ENCODE measurements at places on chromosomes 5 and 9.

- no peak for DNase-seq
Observed at GRCh38 chr5:72152545-72152944, 45.3 kb downstream of the MAP1B start.

DNA sequence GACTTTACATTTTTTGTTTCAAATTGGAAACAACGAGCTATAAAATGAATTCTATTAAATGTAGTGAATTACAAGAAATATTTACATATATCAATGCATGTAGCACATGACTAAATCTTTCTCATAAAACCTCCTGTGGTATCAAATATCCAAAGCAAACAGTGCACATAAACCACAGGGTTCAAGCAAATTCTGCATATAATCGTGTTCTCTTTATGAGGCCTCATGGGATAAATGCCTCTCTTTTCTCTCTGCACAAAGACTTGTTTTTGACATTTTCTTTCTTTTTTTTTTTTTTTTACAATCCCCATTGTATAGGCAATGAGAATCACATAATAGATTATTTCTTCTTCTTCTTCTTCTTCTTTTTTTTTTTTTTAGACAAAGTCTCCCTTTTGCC lies 1117.2 kb upstream of the DMAC1 start:
- DNase-seq, result no peak

- no peak for DNase-seq
Observed at GRCh38 chr9:136140966-136141365, 22.3 kb upstream of the TMEM250 start.

GRCh38 chr9:33157960-33158842 lies 8.9 kb downstream of the B4GALT1 start:
- DNase-seq, result no peak

DNA sequence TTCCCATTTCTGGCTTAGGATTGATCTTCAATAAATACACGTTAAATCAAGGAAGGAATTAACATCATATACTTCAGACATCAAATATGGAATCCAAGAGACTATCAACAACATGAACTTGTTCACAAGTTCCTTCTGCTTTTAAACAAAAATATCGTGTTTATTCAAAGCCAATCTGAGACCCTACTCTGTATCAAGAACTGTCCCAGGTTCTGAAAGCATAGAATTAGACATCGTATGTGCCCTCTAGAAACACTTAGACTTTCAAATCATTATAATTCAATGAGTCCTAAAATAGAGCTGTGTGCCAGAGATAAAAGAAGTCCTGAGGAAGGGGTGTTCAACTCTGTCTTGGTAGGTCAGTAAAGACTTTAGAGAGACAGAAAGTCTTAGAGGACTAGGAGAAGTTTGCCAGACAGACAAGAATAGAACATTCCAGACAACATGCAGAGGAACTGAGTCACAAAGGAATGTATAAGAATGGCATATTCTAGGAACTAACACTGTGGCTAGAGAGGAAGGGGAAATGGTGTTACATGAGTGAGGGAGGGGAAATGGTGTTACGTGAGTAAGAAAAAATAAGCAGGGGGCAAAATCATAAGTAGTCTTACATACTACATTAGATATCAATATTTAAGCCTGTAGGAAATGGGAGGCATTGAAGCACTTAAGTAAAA lies 2.9 kb downstream of the TPD52L3 start:
- no peak for DNase-seq

- DNase-seq, result no peak
Observed at GRCh38 chr5:53616939-53617549, 56.6 kb downstream of the NDUFS4 start.

DNA sequence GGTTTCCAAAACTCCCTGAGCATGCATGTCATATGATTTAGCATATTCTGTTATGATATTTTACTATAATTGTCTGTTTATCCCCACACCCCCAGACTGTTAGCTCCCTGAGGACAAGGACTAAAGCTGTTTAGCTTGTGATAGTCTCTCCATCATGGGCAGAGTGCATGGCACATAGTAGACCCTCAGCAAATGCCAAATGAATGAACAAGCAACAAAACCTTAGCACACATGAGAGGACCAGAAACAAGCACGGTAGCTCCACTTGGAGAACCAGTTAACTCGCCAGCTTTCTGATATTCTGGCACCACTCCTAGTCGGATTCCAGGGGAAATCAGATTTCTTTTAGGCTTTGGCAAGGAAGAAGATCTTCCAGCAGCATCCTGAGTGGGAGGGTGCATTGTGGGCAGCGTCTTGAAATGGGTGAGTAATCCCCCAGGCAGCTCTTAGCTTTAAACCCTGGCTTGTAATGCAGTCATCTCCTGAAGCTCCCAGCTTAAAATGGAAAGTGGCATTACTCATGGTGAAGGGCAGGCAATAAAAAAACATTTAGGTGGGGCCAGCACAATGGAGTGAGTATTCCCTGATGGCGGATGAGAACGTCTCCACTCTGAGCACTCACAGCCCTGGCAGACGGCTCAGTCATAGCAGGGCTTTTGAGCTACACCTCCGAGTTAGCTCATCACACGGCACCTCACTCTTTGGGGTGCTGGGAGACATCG lies 41.1 kb downstream of the FGF1 start:
- DNase-seq, result no peak

DNA sequence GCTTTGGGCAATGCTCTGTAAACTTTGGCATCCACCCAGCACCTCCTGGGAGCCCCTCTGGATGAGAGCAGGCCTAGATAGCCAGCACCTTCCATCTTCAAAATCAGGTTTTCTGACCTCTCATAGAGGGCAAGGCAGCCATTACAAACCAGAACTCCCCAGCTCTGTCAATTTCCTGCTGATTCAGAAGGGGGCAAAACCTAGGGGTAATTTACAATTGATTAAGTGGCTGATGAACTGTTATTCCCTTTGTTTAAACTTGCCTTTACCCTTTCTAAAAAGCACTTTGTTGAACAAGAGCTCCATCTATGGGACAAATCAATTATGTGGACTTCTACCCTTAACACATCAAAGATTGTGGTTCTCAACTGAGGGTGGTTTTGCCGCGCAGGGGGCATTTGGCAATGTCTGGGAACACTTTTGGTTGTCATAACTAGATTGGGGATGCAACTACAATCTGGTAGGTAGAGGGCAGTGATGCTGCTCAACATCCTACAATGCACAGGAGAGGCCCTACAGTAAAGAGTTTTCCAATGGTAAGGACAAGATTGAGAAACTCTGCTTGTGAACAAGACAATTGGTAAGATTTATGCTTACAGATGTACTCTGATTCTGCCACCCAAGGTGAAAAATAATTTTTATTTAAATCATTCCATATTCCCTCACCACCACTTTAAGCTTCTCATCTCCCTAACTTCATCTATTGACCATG lies 184.1 kb downstream of the MARCHF11 start:
- no peak for DNase-seq

- no peak for DNase-seq
Observed at GRCh38 chr9:75168270-75169178, 80.2 kb downstream of the OSTF1 start.

DNA sequence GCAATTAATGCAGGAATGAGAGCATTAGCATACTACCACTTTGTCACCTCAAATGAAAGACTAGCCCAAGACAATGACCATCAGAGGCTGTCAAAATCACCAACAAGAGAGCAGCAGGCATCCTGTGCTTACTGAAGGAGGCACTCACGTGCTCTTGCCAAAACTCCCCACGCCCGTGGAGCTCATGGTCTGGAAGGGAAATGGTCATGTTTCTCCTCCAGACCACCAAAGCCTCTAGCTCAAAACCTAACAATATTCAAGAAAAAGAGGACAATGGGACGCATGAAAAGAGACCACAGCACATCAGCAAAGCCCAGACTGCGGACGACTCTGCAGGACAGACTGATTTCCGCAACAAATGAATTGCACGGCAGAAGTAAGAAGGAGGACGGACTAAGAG lies 12.8 kb downstream of the AKNA start:
- no peak for DNase-seq

GRCh38 chr9:95864852-95865580 lies 10.5 kb upstream of the ERCC6L2 start:
- no peak for DNase-seq

DNA sequence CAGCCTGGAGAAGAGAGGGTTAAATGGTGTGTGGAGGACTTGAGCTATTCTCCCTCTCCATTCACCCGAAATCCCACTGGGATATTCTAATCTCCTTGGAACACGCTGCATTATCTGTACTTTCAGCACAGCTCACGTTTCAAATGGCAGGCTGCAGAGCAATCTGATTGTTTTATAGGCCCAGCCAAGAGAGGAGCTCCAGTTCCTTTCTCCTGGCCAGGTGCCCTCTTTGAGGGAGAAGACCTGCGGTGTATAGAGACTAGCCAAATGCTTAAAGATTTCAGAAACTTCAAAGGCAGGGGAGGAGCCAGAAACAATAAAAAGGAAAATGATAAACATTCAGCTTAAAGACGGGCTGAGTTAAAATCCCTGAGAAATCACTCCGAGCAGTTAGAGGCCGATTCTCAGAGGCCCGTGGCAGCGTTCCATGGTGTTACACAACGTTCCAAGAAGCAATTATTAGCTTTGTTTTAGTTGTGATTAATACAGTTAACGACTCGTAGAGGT lies 564.0 kb upstream of the KLF4 start:
- DNase-seq, result no peak

DNA sequence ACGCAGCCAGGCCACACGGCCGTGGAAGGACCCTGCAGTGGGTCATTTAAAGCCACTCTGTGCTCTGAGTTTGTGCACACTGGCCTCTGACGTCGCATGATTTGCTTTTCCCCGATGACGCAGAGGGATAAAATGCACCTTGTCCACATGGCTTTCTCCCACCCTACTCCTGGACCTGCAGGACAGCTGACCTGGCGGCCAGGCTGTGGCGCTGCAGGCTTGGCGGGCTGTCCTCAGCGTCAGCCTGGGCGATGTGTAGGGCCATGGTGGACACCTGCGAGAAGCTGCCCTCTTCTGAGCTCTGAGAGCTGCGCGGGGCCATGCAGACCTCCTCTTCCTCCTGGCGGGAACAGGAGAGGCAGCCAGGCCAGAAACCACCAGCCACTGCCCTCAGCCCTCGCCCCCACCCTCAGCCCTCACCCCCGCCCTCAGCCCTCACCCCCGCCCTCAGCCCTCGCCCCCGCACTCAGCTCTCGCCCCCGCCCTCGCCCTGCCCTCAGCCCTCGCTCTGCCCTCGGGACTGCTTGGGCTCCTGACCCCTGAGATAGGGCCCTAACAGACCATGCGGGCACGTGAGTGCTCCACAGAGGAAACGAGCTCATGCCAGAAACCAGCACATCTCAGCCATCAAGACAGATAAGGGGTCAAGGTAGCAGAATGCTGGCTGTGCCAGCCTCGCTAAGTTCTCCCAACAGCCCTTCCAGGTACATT lies 20.0 kb upstream of the SCGB3A1 start:
- DNase-seq, result no peak

DNA sequence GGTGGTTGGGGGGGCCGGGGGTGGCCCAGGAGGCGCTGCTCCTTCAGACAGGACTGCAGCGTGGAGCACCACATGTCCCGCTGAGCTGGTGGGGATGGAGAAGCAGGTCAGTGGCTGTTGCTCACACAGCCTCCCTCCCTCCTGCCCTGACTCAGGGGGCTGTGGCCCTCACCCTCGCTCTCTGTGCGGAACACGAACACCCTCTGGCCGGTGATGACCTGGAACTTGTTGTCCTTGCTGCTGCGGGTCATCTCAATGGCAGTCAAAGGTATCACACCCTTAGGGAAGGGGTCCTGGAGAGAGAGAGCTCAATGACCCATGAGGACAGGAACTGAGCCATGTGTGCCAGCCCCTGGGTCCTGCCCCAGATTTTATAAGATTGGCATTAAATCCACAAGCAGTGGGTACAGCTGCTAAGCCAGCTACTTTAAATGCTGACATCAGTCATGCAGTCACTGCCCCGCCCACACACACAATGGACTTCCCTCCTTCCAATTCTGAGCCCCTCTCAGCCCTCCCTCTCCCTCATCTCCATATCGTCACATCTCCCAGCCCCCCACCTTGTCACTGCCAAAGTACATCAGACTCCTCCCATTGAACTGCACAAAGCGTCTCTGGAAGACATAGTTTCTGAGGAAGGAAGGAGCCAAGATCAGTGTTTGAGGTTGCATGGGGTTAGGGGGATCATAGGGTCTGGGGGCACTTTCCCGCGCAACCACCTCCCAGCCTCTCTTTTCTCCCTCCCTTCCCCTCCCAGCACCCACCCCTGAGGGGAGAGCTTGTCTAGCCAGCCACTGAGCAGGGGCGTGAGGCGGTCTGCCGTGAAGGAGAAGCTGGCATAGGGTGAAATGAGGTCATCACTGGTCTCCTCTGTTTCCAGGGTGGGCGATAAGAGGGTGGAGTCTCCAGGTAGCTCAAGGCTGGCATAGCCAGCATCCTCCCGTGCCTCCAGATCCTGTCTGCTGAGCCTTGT lies 8.9 kb downstream of the ARAP3 start:
- no peak for DNase-seq

GRCh38 chr5:161093100-161093499 lies 241.1 kb upstream of the ATP10B start:
- DNase-seq, result no peak

GRCh38 chr9:133301253-133302230 lies 26.5 kb upstream of the ABO start:
- no peak for DNase-seq

DNA sequence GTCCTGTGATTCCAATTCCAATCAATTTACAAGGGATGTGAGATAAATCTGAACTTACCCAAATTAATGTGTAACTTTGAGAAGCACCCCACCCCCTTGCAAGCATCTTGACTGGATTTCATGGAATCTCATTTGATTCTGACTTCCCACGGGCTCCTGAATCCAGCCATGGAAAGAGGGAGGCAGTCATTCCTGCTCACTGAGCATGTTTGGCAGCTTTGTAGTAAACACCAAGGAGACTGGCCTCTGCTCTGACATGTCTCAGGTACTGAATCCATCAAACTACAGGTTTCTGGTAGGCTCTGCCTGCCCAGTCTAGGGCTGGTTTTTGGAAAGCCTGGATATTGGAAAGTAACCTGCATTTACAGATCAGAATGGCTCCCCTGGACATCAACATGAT lies 357.6 kb downstream of the ARHGEF28 start:
- no peak for DNase-seq

DNA sequence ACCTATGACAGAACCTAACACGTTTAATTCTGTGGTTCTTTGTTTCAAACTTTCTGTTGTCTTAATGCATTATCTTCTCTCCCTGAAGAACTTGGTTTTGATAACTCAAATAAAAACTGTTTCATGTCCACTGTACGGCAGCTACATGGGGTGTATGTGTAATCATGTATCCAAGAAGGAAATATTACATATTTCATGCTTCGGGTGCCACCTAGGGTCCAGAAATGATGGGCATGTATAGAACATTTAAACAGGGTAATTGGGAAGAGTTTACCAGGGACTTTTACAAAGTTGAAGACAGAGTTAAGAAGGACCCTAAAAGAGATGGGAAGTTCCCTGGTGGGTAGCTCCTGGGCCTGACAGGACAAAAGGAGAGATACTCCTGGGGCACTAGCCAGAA lies 291.3 kb downstream of the FBXL7 start:
- no peak for DNase-seq

GRCh38 chr9:129746092-129746777 lies 6.6 kb downstream of the PTGES start:
- no peak for DNase-seq

DNA sequence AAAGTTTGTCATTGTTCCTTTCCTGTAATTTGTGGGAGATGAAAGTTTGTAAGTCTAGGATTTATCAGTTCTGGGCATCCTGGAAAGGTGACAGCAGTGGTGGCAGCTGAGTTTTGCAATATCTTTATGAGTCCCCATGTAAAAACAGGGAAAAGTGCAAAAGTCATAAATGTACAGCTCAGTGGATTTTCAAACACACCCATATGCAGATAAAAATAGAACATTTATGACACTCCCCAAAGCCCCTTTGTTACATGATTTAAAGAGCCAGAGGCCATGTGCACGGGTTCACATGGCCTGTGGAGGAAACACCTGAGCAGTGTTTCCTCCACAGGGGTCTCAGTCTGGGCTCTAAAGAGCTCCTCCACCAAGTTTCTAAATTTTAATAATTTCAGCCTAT lies 6.3 kb downstream of the TMEM38B start:
- no peak for DNase-seq
